MCF 10A (cell line): ENCODE measurements at places on chromosomes 3 and 15. TPM values are rescaled to one million over a fixed set of nuclear protein-coding genes. Genes with fewer than 3 reads are reported as not detected.
A peak's percentile ranks its signal among the peaks of the same experiment; 100 is the strongest.

ITGA11 gene
- total RNA-seq, result 0.19 TPM in 1 of 2 replicates, not detected in the other

IL17RC gene
- 25.7 and 30.1 TPM in 2 replicates for total RNA-seq

SLC2A2 gene
- not detected in 2 replicates for total RNA-seq

HRG gene
- 0.16 and 0.20 TPM in 2 replicates for total RNA-seq

DCUN1D1 gene
- total RNA-seq, result 39.1 and 50.1 TPM in 2 replicates

POTEB gene
- total RNA-seq, result not detected in 2 replicates

NCEH1 gene
- total RNA-seq, result 27.8 and 28.8 TPM in 2 replicates

ISL2 gene
- total RNA-seq, result not detected in 2 replicates

OCA2 gene
- total RNA-seq, result not detected in 2 replicates

AGTR1 gene
- total RNA-seq, result not detected in 2 replicates

SPATA12 gene
- total RNA-seq, result 0.12 TPM in 1 of 2 replicates, not detected in the other

CACNA1D gene
- 0.26 TPM in 1 of 2 replicates, not detected in the other for total RNA-seq

CD200R1 gene
- not detected in 2 replicates for total RNA-seq

WDR76 gene
- 3.0 and 6.9 TPM in 2 replicates for total RNA-seq

CSK gene
- total RNA-seq, result 50.4 and 65.3 TPM in 2 replicates

SLC6A11 gene
- 1.4 and 1.5 TPM in 2 replicates for total RNA-seq

DNA sequence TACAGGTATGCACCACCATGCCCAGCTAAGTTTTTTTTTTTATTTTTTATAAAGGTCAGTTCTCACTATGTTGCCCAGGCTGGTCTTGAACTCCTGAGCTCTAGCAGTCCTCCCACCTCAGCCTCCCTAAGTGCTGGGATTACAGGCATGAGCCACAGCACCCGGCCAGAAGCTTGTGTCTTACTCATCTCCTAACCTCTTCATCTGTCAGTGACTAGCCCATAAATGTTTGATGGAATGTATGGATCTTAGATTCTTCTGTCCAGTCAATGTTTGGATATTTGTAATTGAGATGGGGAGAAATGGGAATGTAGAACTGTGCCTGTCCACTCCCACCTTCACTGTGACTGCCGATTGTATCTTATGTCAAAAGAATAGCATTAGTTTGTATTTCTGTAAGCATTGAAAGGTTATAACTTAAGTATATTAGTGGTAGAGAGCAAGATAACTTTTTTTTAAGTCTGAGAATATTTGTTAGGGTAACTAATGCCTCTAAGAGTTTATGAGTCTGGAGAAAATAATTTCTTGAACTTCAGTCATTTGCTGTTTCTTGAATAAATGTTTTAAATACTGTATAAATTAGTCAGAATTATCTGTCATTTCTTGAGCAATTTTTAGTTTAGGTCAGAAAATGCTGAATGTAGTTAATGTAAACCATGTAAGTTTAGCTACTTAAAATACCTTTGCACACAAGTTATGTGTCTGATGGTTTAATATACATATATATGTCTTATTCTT lies 215.3 kb upstream of the CGNL1 start:
- H3K27me3 ChIP-seq, result no peaks in the 10 kb centered on the region
- peaks cover 12% of the 10 kb centered on the region for H3K36me3 ChIP-seq
- DNase-seq, result no peak
- no peak overlapping the region for H3K4me3 ChIP-seq

- H3K36me3 ChIP-seq, result no peaks in the 10 kb centered on the region
- peaks cover 34% of the 10 kb centered on the region for H3K27me3 ChIP-seq
- peaks cover 12% of the 10 kb centered on the region for H3K4me1 ChIP-seq
- no peak overlapping the region for H3K27ac ChIP-seq
These were observed 3.4 kb downstream of the DUOXA2 start for GRCh38 chr15:45117308-45118130.

- H3K27ac ChIP-seq, result no peak overlapping the region
- no peaks in the 10 kb centered on the region for H3K36me3 ChIP-seq
- peaks cover 41% of the 10 kb centered on the region for H3K27me3 ChIP-seq
- H3K4me3 ChIP-seq, result no peak overlapping the region
These were observed 42.0 kb downstream of the WDR49 start for GRCh38 chr3:167611718-167612117.

DNA sequence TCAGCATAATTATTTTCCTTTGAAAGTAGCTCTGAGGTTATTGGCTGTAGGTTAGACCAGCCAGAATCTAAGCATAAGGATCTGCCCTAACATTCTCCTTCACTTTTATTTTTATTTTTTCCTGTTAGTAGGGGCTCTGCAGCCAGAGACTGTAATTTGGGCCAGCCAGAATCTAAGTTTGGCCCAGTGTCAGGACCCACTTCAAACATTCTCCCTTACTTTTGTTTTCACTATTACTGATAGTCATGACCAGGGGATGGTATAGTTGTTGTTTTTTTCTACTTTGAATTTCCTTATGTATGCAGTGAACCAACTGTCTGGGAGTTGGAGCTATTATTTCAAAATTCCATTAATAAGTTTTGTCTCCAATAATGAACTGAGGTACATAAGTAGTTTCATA lies 121.0 kb upstream of the MBNL1 start:
- H3K27ac ChIP-seq, result no peak overlapping the region
- no peaks in the 10 kb centered on the region for H3K36me3 ChIP-seq
- H3K4me1 ChIP-seq, result peaks cover 16% of the 10 kb centered on the region

DNA sequence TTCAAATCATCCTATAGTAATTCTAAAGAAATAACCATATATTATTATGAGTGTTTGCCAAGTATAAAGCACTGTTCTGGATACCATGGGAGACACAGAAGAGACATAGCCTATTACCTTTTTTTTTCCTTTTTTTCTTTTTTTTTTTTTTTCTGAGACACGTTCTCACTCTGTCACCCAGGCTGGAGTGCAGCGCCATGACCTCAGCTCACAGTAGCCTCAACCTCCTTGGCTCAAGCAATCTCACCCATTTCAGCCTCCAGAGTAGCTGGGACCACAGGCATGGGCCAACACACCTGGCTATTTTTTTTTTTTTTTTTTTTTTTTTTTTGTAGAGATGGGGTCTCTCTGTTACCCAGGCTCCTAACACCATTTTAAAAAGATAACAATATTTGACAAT lies 30.9 kb downstream of the CBLB start:
- no peak for DNase-seq
- H3K27me3 ChIP-seq, result no peaks in the 10 kb centered on the region
- no peak overlapping the region for H3K4me3 ChIP-seq

GRCh38 chr3:141331377-141332318 lies 36.7 kb upstream of the ZBTB38 start:
- H3K27ac ChIP-seq, result peak overlapping the region; percentile 75
- no peaks in the 10 kb centered on the region for H3K27me3 ChIP-seq
- peaks cover 14% of the 10 kb centered on the region for H3K4me1 ChIP-seq
- peak; percentile 89 for DNase-seq
- no peaks in the 10 kb centered on the region for H3K36me3 ChIP-seq

GRCh38 chr3:66552846-66553245 lies 52.0 kb upstream of the LRIG1 start:
- DNase-seq, result no peak
- no peaks in the 10 kb centered on the region for H3K36me3 ChIP-seq
- no peaks in the 10 kb centered on the region for H3K27me3 ChIP-seq
- no peak overlapping the region for H3K27ac ChIP-seq
- no peak overlapping the region for H3K4me3 ChIP-seq
- H3K4me1 ChIP-seq, result no peaks in the 10 kb centered on the region

GRCh38 chr15:99702895-99703602 lies 30.2 kb downstream of the LYSMD4 start:
- H3K27me3 ChIP-seq, result no peaks in the 10 kb centered on the region
- H3K4me1 ChIP-seq, result peaks cover 29% of the 10 kb centered on the region
- peak overlapping the region; percentile 0 for H3K4me3 ChIP-seq
- H3K36me3 ChIP-seq, result peaks cover 3% of the 10 kb centered on the region

DNA sequence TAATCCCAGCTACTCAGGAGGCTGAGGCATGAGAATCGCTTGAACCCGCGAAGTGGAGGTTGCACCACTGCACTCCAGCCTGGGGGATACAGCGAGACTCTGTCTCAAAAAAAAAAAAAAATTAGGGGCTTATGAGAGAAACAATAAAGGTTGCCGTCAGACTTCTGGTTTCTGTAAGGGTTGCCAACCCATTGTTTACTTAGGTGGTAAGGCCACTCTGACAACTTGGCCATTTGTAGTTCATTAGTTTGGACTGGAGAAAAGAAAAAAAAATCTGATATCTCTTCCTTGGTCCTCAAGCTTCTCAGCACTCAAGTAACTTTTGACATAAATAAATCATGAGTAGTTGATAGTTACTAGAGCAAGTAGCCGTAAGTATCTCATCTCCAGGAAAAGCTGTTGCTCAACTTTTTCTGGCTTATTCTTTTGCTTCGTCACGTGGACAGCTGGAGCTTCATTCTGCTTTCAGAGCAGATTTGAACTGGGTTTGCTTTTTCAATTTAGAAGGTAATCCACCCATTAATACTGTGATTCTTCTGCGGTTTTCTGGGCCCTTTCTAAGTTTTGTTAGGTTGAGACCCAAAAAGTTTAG lies 9.4 kb downstream of the SNX1 start:
- peaks cover 5% of the 10 kb centered on the region for H3K36me3 ChIP-seq
- H3K4me1 ChIP-seq, result peaks cover 5% of the 10 kb centered on the region
- DNase-seq, result peak; percentile 71
- no peak overlapping the region for H3K4me3 ChIP-seq

- no peak overlapping the region for H3K27ac ChIP-seq
- no peaks in the 10 kb centered on the region for H3K36me3 ChIP-seq
These were observed 15.5 kb upstream of the CCDC33 start for GRCh38 chr15:74220475-74221248.

DNA sequence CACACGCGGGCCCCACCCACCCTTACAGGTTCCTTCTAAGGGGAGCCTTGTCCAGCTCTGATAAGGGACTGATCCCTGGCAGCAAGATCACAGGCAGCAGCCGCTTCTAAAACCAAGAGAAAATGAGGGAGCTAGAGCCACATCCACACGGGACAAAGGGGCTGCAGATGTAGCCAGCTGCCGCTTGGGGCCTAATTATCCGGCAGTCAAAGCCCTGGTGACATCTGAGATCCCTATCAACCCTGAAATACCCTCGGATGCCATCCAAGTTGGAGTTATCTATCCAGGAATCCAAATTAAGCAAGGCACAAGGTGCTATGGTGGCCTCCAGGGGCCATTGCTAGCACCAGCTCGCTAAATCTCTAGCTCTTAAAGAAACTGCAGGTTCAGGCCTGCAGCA lies 248.3 kb downstream of the VPS13C start:
- no peak overlapping the region for H3K4me3 ChIP-seq
- no peaks in the 10 kb centered on the region for H3K27me3 ChIP-seq
- no peaks in the 10 kb centered on the region for H3K36me3 ChIP-seq
- H3K4me1 ChIP-seq, result no peaks in the 10 kb centered on the region

GRCh38 chr3:14156201-14156600 lies 22.2 kb downstream of the XPC start:
- peaks cover 100% of the 10 kb centered on the region for H3K36me3 ChIP-seq
- DNase-seq, result no peak
- H3K27ac ChIP-seq, result no peak overlapping the region
- no peaks in the 10 kb centered on the region for H3K4me1 ChIP-seq
- no peaks in the 10 kb centered on the region for H3K27me3 ChIP-seq

DNA sequence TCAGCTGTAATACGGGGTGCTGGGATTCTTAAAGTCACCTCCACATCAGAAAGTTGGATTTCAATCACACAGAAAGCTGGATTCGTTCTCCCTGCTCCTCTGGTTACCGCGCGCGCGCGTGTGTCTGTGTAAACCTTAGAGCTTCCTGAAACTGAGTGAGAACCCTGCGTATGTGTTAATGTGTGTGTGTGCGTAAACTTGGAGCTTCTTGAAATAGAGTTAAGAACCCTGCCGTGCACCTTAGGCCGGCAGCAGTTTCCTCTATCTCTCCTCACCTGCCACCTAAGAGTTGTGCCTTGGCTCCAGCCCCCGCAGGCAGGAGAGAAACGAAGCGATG lies 531 bp downstream of the LZTFL1 start:
- DNase-seq, result peak; percentile 18
- H3K4me1 ChIP-seq, result peaks cover 25% of the 10 kb centered on the region
- peak overlapping the region; percentile 98 for H3K27ac ChIP-seq
- H3K36me3 ChIP-seq, result peaks cover 9% of the 10 kb centered on the region
- peaks cover 35% of the 10 kb centered on the region for H3K27me3 ChIP-seq

GRCh38 chr3:139762302-139762701 lies 84.5 kb upstream of the NMNAT3 start:
- no peaks in the 10 kb centered on the region for H3K4me1 ChIP-seq
- H3K4me3 ChIP-seq, result no peak overlapping the region
- H3K36me3 ChIP-seq, result peaks cover 5% of the 10 kb centered on the region
- no peak overlapping the region for H3K27ac ChIP-seq

- no peaks in the 10 kb centered on the region for H3K27me3 ChIP-seq
- no peaks in the 10 kb centered on the region for H3K36me3 ChIP-seq
- H3K4me3 ChIP-seq, result no peak overlapping the region
- H3K4me1 ChIP-seq, result peaks cover 18% of the 10 kb centered on the region
These were observed 23.1 kb upstream of the GPR171 start for GRCh38 chr3:151226088-151226563.

GRCh38 chr15:78366342-78366741 lies 26.2 kb downstream of the CRABP1 start:
- DNase-seq, result no peak
- no peaks in the 10 kb centered on the region for H3K36me3 ChIP-seq
- H3K27me3 ChIP-seq, result no peaks in the 10 kb centered on the region
- no peaks in the 10 kb centered on the region for H3K4me1 ChIP-seq

- H3K4me3 ChIP-seq, result no peak overlapping the region
- no peak overlapping the region for H3K27ac ChIP-seq
- no peaks in the 10 kb centered on the region for H3K27me3 ChIP-seq
- peaks cover 5% of the 10 kb centered on the region for H3K4me1 ChIP-seq
- H3K36me3 ChIP-seq, result no peaks in the 10 kb centered on the region
These were observed 4.7 kb upstream of the RNF13 start for GRCh38 chr3:149808209-149808829.

DNA sequence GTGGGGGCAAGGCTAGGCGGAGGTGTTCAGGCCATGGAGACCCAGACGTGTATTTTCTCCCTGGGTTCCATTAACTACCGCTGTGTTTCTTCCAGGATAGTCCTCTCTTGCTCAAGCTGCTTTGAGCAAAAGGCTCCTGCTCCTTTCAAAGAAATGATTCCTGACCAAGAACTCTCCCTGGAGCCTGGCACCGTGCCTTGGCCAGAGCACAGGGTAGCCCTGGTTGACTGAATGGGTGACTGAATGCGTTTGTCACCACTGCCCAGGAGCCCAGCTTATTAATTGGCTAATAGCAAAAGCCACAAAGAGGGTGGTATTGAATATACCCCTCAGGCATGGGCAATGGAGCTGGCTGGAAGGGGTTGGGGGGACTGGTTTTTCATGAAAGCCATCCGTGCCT lies 13.9 kb downstream of the RASGRF1 start:
- H3K27ac ChIP-seq, result no peak overlapping the region
- H3K4me3 ChIP-seq, result no peak overlapping the region
- H3K36me3 ChIP-seq, result no peaks in the 10 kb centered on the region
- no peaks in the 10 kb centered on the region for H3K4me1 ChIP-seq
- DNase-seq, result no peak

GRCh38 chr15:82045179-82045891 lies 483 bp downstream of the MEX3B start:
- H3K4me3 ChIP-seq, result peak overlapping the region; percentile 91
- peaks cover 18% of the 10 kb centered on the region for H3K27me3 ChIP-seq
- H3K4me1 ChIP-seq, result no peaks in the 10 kb centered on the region
- DNase-seq, result peak; percentile 35

GRCh38 chr15:68379759-68380290 lies 52.1 kb downstream of the ITGA11 start:
- no peak for DNase-seq
- H3K36me3 ChIP-seq, result peaks cover 6% of the 10 kb centered on the region
- no peaks in the 10 kb centered on the region for H3K27me3 ChIP-seq
- H3K27ac ChIP-seq, result no peak overlapping the region
- H3K4me1 ChIP-seq, result peaks cover 11% of the 10 kb centered on the region
- no peak overlapping the region for H3K4me3 ChIP-seq

- H3K36me3 ChIP-seq, result no peaks in the 10 kb centered on the region
- H3K27ac ChIP-seq, result no peak overlapping the region
- H3K4me1 ChIP-seq, result no peaks in the 10 kb centered on the region
- no peaks in the 10 kb centered on the region for H3K27me3 ChIP-seq
- H3K4me3 ChIP-seq, result no peak overlapping the region
- DNase-seq, result no peak
These were observed 132.7 kb upstream of the FAM3D start for GRCh38 chr3:58799271-58799670.
